ENCODE measurements at places on chromosomes 7 and 10.

DNA sequence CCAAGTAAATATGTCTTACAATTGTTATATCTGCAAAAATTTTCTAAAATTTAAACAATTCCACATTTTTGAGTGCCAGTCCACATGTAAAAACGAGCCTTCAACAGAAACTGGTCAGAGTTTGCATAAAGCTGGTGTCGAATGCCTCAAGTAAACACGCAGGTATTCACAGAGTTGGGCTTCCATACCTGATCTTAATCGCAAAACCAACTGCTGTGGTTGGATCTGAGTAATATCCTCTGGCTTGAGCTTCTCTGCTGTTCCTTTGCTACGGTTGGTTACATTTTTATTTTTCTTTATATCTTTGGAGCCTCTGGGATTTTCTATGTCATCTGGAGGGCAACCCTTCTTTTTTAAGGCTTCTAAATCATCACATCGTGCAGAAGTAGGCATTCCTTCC lies 28.4 kb downstream of the ITGB1 start:
- no peak for DNase-seq

DNA sequence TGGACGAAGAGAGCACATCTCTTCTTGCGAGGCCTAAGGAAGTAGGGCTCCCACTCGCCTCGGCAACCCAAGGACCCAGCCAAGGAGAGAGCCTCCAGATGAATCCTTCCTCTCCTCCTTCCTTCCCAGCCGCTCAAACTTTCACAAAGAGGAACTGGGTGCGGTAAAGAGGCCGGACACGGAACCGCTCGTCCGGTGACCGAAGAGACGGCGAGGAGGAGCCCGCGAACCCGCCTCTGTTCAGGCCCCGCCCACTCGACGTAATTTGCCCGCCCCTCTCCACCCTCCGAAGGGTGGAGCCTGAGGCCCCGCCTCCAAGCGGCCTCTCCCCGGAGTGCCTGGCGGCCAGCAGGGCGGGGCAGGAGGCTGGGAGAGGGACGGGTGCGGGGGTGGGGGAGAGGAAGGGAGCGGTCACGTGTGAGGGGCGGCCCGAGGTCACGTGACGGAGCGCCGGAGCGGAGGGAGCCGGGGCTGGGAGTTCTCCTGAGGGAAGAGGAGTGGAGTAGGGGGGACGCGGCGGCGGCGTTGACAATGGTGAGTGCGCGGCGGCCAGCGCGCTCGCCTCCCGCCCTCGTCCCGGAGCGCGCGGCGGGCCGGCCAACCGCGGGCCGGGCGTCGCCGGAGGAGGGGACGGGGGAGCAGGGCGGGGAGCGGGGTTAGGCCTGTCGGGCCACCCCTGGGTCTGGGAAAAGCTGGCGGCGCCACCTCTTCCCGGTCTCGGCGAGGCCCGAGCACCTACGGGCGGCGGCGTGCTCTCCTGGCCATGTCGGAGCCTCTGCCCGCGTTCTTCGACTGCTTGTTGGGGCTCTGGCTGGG lies at the start of gene VPS26A:
TSS of gene VPS26A (plus strand) at position 432 of the 816 bp plus-strand sequence. CDS start at position 532, 100 bp downstream.
- peak; percentile 96 for DNase-seq

DNA sequence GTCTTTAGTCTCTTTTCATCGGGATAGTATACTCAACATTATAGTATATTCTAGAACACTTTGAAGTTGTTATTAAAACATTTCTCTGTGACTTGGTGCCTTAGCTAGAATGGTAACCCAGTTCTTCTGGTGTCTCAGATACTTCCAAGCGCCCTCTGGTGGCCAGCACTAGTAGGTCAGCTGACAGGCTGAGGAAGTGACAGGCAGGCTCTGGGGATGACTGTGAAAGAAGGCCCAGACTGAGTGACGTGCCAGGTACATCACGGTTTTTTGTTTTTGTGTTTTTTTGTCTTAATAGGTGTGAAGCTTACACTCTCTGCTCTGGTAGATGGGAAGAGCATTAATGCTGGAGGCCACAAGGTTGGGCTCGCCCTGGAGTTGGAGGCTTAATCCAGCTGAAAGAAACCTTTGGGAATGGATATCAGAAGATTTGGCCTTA lies 5.1 kb downstream of the COMTD1 start:
- peak; percentile 78 for DNase-seq

- peak; percentile 97 for DNase-seq
Observed at GRCh38 chr10:62048919-62049623, 147.6 kb downstream of the ARID5B start.

DNA sequence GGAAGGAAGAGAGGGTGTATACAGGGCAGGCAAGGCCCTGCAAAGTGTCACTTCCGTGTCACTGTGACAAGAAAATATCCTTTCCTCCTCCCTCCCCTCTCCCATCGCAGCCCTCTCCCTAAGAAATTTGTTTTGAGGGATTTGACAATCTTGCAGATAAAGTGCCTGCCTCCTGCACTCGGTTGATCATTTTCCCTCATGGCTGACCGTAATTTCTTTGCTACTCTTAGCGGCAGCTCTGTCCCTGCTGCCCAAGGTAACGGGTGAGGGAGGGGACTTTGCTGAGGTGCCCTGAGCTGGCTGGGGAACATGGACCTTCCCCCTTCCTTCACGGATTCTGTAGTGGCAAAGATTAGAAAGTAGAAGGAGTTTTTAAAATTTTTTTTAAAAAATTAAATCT lies 179.1 kb downstream of the TCF7L2 start:
- no peak for DNase-seq

DNA sequence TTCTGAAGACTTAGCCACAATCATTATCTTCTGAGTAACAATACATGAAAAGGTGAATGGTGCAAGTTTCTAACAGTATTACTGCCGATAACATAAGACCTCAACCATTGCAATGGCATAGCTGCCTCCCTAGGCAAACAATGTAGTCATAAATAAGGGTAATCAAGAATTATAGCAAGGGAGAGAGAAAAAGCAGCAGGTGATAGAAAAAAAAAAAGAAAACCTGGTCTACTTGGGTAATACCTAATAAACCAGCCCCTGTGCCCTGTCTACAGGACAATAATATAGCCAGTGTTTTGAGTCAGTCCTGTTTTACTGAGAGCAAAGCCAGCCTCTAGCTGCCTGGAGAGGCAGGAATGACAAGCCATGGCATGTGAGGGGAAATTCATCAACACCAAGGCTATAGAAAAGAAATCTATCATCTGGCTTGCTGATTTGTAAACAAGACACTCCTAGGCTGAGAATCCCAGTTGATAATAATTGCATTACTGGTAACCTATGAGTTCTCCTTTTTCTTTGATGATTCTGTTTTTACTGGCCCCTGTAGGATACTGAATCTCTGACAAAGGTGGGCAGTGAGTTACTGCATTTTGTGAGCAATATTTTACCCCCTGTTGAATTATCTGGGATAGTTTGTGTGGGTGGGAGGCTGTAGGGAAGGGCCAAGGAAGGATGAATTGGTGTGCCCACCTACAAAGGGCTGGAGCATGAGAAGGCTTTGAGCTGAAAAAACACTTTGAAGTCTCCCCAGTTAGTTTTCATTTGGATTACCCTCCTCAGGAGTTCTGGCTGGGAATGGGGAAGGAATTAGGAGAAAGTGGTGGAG lies 1.7 kb upstream of the WEE2 start:
- DNase-seq = no peak

GRCh38 chr10:70053841-70054288 lies 1.2 kb downstream of the MACROH2A2 start:
- no peak for DNase-seq
